Fibroblast of lung (primary cell): ENCODE measurements at places on chromosomes 12 and 14. TPM values are rescaled to one million over a fixed set of nuclear protein-coding genes. Genes with fewer than 3 reads are reported as not detected.

- peak; percentile 61 for DNase-seq
Observed at GRCh38 chr14:38405851-38406635, 150.2 kb upstream of the CLEC14A start.

CRACR2A gene
- 5.9 and 8.8 TPM in 2 replicates for polyA plus RNA-seq

SYT10 gene
- polyA plus RNA-seq = not detected in 2 replicates

CKAP4 gene
- 247 and 282 TPM in 2 replicates for polyA plus RNA-seq

ACSM4 gene
- polyA plus RNA-seq = not detected in 2 replicates

GRCh38 chr12:64890873-64891468, 66.5 kb downstream of the TBC1D30 start:
- DNase-seq = peak; percentile 40

DNA sequence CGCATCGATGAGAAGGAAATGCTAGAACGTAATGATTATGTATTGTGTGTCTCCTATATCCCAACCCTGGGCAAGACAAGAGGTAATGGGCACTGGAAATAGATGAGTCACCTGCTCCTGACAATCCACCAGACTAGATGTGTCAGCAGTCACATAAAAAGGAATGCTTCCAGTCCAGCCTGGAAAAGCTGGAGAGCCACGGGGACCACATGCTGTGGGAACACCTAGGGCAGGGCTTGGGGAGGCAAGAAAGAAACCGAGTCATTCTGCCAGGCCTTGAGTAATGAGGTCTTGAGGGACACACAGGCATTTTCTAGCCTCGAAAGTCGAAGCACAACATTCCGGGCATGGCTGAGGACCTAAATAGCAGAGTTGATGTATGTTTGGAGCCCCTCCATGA, 716.7 kb upstream of the TMEM132C start:
- peak; percentile 5 for DNase-seq

DNA sequence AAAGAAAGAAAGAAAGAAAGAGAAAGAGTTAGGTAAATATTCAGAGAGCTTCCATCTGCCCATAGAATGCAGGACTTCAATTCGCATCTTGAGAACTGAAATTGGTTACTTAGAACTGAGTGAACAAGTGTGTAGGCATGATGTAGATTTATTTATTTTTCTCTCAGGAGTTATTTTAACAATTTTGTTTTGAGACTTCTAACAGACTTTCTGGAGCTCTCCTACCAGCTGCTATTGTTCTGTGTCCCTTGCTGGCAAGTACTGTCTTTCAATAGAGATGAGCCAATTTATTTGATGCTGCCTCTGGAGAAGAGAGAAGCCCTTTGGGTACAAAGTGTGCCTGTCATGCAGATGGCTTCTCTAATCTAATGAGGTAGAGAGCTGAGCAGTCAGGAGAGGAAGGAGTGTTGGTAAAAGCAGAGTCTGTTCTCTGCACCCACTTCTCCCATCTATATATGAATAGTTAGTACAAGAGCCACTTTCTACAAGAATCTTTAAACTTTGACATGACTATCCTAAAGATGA, 67.0 kb downstream of the SYT1 start:
- DNase-seq = no peak

DNA sequence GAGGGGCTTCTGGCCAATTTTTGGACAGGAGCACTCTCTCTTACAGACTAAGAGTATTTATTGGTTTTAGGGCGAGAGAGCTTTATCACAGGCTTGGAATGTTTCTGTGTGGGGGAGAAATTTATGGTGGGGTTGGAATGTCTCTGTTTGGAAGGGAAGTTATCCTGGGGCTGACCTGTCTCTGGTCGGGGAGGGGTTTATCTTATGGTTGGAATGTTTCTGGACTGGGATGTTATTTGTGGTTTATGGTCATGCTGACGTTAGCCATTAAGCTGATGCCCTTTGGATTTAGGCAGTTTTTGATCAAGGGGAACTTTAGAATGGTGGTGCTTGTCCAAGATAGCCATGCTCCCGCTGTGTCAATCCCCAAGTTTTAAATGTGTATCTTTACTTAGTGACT, 614.8 kb downstream of the DIO2 start:
- DNase-seq = peak; percentile 49

- peak; percentile 7 for DNase-seq
Observed at GRCh38 chr12:12007001-12007712, 63.6 kb upstream of the BCL2L14 start.

TFCP2 gene
- polyA plus RNA-seq = 21.7 and 23.0 TPM in 2 replicates

GRCh38 chr12:127143020-127143419, 1124.0 kb upstream of the TMEM132C start:
- no peak for DNase-seq

TBX5 gene
- 15.9 and 19.4 TPM in 2 replicates for polyA plus RNA-seq

ACOT6 gene
- not detected in 2 replicates for polyA plus RNA-seq

C12orf50 gene
- not detected in 2 replicates for polyA plus RNA-seq

DNA sequence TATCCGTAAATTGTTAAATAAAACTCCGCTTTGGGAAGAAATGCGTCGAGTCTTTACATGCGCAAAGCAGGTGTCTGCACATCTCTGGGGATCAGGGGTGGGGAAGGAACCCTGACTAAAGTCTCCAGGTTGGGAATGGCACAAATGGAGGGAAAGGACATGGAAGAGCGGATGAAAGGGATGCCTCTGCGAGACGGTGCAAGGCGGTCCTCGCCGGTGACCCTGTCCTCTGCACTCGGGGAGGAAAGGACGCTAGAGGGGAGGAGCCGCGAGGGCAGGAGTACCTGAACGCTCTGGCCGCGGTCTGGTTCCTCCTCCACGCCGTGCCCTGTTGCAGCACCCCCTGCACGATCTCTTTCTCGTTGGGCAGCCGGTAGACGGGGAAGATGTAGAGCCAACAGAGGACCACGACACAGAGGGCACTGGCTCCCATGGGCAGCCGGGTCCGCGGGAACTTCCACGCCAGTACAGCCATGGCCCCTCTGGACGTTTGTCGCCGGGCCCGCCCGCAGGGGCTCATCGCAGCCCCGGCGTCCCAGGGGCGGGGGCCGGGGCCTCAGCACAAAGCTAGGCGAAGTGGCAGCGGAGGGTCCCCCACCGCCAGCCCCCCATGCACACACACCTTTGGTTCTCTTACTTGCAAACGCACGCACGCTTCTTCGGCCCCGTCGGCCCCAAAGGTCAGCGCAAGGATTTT, 646 bp downstream of the ST8SIA1 start:
- DNase-seq = no peak

- no peak for DNase-seq
Observed at GRCh38 chr12:115398311-115398781, 714.4 kb upstream of the TBX3 start.

DNA sequence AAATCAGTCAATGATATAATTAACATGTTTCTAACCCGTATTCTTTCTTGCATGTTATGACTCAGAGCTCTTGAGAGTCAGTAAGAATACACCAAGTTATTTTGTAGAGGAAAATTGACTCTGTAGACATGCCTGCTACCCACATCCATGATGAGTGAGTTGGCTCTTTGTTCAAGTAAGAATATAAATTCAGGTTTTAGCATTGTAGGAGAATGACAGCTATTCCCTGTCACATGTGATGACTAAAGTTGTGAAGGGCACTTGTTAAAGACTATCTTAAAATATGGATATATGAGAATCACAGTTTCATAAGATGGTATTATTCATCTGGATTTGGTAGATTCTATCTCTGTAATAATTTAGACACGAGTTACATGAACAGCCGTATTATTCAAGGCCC, 209.1 kb downstream of the CCDC59 start:
- no peak for DNase-seq

DNA sequence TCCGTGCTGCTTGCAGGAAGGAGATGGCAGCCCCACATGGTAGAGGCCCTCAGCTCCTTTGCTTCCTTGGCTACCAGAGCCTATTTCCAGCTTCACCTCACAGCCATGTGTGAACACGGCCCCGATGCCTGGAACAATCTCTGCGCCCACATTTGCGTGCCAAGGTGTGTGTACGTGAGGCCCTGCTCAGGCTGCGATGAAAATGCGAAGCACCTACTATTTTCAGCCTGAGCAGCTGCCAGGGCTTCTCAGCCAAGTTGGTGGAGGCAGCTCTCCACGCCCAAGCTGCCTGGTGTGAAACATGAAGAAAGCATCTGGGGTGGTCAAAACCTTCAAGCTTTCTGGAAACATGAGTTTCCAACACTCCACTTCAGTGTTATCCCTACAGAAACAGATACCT, 177.8 kb upstream of the EGLN3 start:
- no peak for DNase-seq

DNA sequence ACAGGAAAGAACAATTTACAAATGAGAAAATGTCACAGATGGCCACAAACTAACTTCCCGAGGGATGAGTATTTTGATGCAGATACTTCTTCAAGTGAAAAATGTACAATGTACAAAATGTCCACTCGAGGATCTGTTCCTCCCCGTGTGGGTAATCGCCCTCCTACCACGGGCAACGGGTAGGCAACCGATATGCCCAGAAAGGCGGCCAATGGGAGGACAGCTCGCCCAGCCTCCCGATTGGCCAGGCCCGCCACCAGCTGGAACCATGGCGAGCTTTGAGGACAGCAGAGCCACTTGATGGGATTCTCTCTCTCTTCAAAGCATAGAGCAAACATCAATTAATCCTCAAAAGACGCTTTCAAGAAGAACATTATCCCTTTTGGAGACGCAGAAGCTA, 42.3 kb downstream of the DPF3 start:
- DNase-seq = no peak

GRCh38 chr12:100554608-100555077, 18.8 kb upstream of the GAS2L3 start:
- DNase-seq = peak; percentile 93

- peak; percentile 57 for DNase-seq
Observed at GRCh38 chr14:68888025-68888850, 90.9 kb downstream of the ACTN1 start.

GRCh38 chr12:55931780-55932550, 1.0 kb downstream of the DGKA start:
- peak; percentile 41 for DNase-seq

DNA sequence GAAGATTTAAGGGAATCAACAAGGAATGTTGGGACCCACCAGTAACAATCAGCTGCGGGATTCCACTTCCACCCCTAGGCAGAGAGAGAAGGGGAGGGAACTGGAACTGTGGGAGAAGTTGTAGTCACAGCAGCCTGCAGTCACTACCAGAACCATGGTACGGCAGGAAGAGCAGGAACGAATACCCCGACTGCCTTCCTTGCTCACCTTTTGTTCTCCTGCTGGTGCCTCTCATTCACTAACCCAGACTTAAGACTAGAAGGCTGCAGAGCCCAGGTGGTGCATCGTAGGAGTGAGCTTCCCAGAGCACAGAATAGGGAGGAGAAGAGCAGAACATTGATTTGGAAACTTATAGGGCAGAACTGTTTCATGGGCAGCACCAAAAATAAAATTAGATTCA, 154.2 kb downstream of the DYRK2 start:
- no peak for DNase-seq

DCD gene
- polyA plus RNA-seq = not detected in 2 replicates

RASAL1 gene
- not detected in 2 replicates for polyA plus RNA-seq

DNA sequence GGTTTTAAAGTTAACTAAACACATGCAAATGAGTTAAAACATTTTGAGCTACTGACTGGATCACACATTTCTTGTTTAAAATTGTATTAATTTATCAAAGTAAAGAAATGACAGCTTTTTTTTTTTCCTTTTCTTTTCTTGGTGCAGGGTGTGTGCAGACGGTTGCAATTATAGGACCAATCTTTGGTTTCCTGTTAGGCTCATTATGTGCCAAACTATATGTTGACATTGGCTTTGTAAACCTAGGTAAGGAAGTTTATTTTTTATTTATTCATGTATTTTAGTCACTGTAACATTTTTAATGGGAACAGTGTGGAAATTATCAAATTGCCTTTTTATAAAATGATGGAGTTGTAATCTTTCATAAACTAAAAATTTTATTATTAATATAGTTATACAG, 21.9 kb downstream of the SLCO1C1 start:
- no peak for DNase-seq

GRCh38 chr12:106801167-106801708, 26.8 kb downstream of the RIC8B start:
- DNase-seq = no peak

GRCh38 chr12:26786865-26787514, 46.0 kb downstream of the ITPR2 start:
- peak; percentile 68 for DNase-seq

IPO4 gene
- 12.4 and 27.8 TPM in 2 replicates for polyA plus RNA-seq

ALDH1L2 gene
- 37.8 and 88.2 TPM in 2 replicates for polyA plus RNA-seq

NKX2-8 gene
- not detected in 2 replicates for polyA plus RNA-seq

- no peak for DNase-seq
Observed at GRCh38 chr12:45768194-45768593, 38.7 kb downstream of the ARID2 start.
